ENCODE measurements at places on chromosomes 6 and 20.

DNA sequence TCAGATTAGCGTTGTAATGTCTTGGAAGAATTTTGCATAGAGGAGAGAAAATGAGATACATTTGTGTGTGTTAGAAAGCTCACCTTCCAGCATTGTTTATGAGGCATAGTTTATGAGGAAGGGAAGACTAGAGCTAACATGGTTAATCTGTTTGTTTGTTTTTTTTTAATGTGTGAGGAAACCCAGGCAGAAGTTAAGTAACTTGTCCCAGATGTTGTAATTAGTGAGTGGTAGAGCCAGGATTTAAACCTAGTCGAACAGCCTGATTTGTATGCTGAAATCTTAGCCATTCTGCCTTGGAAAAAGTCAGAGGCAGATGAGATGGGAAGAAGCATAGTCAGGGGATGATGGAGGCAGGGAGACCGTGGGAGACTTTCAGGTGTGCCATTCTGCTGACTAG lies 29.1 kb downstream of the NDUFAF5 start:
- DNase-seq, result no peak

GRCh38 chr20:14889496-14890255 lies 552.3 kb upstream of the FLRT3 start:
- DNase-seq, result no peak

DNA sequence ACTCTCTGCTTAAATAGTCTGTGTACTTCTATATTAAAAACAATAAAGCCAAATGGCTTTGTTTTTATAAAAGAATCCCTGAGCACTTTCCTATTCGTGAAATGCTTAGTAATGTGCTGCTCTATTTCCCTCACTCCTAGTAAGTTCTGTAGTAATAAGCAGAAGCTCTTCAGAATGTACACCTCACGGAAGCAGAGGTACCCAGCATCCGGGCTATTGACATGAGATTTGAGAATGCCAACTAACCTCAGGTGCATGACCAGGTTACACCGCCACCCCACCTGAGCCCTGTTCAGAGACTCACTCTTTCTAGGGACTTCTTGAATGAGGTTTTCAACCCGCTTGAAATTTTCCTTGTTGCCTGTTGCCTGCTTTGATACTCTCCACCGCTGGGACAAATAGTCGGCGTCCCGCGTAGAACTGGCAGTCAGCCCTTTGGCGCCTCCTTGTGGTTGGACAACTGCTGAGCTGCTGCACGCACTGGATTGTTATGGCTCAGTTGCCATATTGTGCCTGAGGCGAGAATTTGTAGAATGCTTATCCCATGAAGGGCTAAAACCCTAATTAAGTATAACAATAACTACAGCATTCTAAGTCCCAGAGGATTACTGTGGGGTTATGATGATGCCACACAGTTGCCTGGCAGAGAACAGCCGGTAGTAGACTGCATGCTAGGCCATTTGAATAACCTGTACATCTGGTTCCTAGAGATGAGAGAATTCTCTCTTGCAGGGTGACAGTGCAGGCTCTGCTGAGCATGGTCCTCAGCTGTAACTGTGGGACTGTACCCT lies 95.4 kb downstream of the KHDC1L start:
- peak; percentile 83 for DNase-seq

DNA sequence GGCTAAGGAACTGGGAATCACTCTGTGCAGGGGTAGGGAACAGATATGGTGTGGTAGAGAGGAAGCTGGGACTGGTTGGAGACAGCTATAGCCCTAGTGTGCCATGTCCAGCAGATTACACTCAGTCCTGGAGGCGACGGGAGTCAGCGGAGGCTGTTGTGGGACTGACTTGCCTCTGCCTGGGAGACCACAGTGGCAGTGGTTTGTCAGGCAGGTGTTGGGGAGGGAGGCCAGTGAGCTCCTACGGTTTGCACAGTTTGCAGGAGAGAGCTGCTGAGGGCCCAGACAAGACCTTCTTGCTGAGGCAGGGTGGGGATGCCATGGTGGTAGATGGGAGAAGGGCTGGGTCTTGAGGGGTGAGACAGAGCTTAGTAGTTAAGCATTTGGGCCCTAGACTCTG lies 4.9 kb downstream of the PLCG1 start:
- no peak for DNase-seq

- DNase-seq, result peak; percentile 74
Measured at GRCh38 chr6:71420095-71420692, 131.6 kb downstream of the OGFRL1 start.

GRCh38 chr6:64010010-64010409 lies 374.4 kb downstream of the PHF3 start:
- peak; percentile 43 for DNase-seq

DNA sequence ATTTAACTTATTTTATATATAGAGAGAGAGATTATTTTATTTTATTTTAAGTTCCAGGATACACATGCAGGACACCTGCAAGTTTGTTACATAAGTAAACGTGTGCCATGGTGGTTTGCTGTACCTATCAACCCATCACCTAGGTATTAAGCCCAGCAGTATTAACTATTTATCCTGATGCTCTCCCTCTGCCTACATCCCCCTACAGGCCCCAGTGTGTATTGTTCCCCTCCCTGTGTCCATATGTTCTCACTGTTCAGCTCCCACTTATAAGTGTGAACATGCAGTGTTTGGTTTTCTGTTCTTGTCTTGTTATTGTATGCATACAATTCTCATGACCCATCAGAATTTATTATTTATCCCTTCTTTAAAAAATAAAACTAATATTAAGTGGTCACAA lies 34.6 kb downstream of the FKBP1C start:
- no peak for DNase-seq

DNA sequence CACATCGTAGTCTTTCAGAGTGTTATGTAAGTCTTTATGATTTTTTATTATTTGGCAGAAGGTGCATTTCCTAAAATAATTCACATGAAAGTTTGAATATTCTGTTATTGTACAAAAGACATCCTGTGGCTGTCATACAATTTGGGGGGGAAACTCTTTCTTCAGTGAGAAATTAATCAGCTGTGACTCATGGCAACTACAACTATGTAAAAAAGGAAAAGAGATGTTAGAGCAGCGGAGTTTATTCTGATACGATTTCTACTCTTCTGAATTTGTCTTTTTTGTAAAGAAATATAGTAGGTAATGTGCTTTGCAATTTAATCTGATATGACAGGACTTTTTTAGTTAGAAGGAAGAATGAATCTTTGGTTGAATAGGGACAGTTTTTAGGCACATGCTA lies 14.2 kb downstream of the COL19A1 start:
- no peak for DNase-seq

DNA sequence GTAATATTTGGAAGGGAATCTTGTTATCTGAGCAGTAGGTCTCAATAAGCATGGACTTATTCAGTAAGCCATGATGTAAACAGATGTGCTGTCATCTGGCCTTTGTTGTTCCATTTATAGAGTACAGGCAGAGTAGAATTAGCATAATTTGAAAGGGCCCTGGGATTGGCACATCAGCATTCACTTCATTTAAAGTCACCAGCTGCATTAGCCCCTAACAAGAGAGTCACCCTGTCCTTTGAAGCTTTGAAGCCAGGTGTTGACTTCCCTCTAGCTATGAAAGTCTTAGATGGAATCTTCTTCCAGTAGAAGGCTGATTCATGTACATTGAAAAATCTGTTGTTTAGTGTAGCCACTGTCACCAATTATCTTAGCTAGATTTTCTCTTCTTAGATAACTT lies 95.9 kb downstream of the ANKRD6 start:
- no peak for DNase-seq

DNA sequence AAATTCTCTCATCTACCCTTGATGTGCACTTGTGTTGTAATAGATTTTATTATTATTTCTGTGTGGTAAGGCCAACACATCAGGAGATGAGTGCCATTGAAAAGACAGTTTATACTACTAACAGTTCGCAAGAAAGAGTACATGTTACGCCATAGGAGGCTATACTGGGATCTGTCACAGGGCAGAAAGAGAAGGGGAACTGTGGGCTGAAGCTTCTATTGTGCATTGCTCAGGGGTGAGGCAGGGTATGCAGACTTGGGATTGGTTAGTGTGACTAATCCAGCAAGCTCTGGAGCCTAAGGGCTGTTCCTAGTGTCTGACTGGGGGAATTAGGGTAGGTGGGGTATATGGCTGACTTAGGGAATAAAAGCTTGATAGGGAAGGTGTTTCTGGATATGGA lies 50.9 kb downstream of the GPR63 start:
- DNase-seq, result no peak

GRCh38 chr20:20266552-20266951 lies 101.4 kb upstream of the INSM1 start:
- no peak for DNase-seq

DNA sequence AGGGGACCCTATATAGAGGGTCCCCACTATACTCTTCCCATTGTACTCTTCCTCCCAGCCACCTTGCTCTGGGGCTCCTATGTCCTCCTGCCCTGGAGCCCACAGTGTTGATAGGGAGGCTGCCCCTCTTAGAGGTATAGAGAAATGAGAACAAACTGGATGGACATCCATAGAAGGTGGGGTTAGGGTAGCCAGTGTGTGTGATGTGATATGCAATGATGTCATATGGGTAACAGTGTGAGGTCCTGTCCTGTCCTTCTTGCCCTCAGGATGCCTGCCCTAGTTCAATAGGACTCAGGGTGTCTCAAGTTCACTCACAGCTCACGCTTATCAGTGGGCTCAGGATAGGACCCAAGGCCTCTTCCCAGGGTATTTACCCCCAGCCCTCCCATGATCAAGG lies 435 bp downstream of the PTCRA start:
- no peak for DNase-seq

GRCh38 chr6:156729248-156729647 lies 47.9 kb upstream of the ARID1B start:
- no peak for DNase-seq

DNA sequence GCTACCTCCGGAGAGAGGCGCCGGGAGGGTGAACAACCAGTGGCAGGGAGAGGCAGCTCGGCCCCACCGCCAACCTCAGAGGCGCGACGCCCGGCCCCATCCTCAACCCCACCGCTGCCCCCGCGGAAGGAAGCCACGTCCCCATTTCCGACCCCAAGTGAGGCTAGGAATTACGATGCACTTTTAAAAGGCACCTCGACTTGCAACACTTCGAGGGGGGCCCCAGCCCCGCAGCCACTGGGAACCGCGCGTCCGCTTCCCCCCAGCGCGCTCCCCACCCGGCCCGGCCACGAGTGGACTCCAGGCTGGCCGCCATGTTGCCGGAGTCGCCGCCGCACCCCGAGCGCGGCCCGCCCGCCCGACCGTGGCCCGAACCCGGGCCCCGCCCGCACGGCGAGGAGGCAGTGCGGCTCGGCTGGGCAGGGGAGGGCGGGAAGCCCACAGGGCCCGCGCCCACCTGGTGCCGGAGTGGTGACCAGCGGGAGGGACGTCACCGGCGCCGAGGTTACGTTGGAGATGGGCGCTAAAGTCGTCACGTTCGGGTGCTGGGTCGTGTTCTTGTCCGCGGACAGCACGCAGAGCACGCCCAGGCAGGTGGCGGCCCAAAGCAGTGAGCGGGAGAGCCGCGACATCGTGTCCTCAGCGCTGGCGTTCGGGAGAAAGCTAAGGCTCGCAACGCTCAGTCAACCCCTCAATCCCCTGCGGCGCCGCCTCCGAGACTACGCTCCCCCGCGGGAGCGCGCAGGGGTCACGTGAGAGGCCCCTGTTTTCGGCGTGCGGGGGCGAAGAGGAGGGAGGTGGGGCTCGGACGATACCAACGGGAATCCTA lies at the start of gene CD164:
CD164 (minus strand) TSS at position 721 of the 829 bp plus-strand sequence; CDS start at position 632, 89 bp downstream.
- DNase-seq, result peak; percentile 95

GRCh38 chr6:56293781-56294180 lies 46.4 kb upstream of the COL21A1 start:
- DNase-seq, result no peak

GRCh38 chr6:46011188-46012085 lies 4.2 kb downstream of the CLIC5 start:
- DNase-seq, result no peak

GRCh38 chr6:125974214-125974866 lies 12.0 kb upstream of the TRMT11 start:
- no peak for DNase-seq

DNA sequence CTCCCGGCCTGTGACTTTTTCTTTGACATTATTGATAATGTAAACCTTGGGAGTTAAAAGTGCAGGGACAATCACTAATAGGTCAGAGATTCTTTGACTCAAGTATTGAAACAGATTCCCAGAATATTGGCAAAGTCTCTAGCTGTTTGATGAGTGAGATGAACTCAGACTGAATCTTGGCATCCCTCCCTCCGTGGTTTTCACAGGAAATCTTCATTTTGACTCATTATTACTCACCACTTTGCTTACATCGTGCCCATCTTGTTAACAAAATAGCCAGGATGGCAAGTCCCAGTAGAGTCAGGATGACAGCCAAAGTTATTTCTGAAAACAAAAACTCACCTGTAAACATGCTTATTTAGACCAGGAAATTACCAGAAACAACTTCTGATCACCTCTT lies 2.0 kb downstream of the TSBP1 start:
- DNase-seq, result no peak

DNA sequence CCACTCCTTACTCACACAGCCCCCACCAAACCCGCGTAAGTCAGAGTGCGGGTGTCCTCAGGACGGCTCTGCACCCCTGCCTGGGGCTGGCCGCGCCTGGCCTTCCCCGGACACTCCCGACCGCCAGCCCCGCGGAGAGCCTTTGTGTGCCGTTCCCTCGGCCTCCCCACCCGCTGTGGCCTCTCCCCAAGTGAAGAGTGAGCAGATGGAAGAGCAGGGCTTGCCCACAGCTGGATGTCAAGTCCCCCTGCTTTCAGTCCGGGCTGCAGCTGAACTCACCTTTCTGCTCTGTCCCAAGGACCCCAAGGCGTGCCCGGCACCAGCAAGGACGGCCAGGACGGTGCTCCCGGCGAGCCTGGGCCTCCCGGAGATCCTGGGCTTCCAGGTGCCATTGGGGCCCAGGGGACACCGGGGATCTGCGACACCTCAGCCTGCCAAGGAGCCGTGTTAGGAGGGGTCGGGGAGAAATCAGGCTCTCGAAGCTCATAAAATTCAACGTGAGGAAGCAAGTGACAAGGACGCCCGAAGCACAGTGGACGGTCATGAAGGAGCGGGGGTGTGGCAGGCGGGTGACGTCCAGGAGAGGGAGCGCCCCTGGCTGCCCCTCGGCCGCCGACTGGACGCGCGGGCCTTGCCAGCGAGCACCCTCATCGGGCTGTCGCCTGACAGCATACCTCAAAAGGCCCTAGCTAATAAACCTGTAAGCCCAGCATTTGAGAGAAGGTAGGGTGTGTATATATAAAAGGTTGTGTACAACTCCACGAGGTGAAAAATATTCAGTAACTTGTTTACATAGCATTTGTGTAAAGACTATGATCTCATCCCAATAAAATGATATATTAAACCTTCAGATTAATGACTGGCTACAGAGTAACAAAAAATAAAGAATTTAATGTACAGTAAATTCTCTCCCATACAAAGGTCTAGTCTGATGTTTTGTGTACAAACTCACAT lies 21.1 kb downstream of the TCFL5 start:
- no peak for DNase-seq

- DNase-seq, result no peak
Measured at GRCh38 chr20:24816431-24816830, 132.6 kb upstream of the CST7 start.

- no peak for DNase-seq
Measured at GRCh38 chr6:105212587-105212986, 32.8 kb upstream of the POPDC3 start.

GRCh38 chr6:158805698-158806377 lies 13.3 kb downstream of the EZR start:
- no peak for DNase-seq

GRCh38 chr6:144063246-144063743 lies 32.1 kb downstream of the SF3B5 start:
- no peak for DNase-seq

Data from pancreas (tissue), 10 donors.